ENCODE measurements at places on chromosomes 4 and X. TPM values are rescaled to one million over a fixed set of nuclear protein-coding genes. Genes with fewer than 3 reads are reported as not detected.

Gene TGIF2LX
- polyA plus RNA-seq: not detected

Gene PRSS12
- polyA plus RNA-seq: 3.6 TPM

DNA sequence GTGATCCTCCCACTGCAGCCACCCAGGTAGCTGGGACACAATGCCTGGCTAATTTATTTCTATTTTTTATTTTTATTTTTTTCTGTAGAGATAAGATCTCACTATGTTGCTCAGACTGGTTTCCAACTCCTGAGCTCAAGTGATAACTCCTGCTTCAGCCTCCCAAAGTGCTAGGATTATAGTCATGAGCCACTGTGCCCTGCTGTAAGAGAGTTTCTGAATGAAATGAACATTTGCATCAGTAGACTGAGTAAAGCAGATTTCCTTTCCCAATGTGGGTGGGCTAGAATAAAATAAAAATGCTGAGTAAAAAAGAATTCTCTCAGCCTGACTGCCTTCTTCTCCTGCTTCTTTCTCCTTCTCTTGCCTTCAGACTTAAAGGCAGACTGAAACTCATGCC is 555.4 kb upstream of the PITX2 start:
- DNase-seq: no peak

DNA sequence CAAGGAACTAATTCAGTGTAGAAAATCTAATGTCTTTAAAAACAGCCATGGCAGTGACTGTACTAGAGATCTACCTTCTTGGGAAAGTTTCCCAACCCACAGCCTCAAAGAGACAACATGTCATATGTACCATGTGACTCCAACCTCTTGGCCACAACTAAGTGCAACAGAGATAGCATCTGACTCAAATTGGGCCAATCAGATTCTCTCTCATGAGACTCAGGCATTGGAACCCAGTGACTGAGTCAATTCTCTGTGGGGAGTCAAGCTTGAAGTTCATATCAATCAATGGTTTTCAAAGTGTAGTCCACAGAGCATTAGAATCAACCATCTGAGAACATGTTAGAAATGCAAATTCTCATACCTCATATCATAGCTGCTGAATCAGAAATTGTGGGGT is 123.3 kb downstream of the MBNL3 start:
- no peak for DNase-seq

- no peak for DNase-seq
Observed at GRCh38 chr4:76781698-76782595, 116.0 kb downstream of the SOWAHB start.

DNA sequence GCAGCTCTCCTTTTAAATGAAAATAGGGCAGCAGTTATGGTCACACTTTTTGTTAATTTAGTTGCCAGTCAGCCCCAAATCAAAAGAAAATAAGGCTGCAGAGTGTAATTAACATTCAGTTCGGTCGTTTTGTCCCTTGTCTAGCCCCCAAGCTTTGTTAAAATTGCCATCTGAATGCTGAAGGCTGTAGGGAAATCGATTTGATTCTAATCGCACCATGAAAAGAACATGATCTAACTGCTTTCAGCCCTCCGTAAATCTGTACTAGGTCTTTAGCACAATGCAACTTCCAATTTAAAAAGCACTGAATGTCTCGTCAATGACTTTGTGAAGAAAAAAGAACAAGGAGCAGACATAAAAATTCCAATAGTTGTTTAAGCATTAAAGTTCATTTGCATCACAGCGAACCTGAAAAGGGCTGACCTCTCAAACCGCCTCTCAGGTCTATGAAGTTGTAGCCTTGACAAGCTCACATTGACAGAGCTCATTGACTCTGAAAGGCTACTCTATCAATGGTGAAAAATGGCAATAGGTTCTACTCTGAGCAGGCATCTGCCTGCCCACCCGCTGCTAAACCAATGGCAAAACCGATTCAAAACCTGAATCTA is 48.9 kb downstream of the CHIC2 start:
- DNase-seq: no peak
